Left renal cortex interstitium (tissue), 4 donors: ENCODE measurements at places on chromosomes 16 and 17.
A peak's percentile ranks its signal among the peaks of the same experiment; 100 is the strongest.

- no peak for DNase-seq
Observed at GRCh38 chr17:64689106-64689505, 27.0 kb upstream of the SMURF2 start.

DNA sequence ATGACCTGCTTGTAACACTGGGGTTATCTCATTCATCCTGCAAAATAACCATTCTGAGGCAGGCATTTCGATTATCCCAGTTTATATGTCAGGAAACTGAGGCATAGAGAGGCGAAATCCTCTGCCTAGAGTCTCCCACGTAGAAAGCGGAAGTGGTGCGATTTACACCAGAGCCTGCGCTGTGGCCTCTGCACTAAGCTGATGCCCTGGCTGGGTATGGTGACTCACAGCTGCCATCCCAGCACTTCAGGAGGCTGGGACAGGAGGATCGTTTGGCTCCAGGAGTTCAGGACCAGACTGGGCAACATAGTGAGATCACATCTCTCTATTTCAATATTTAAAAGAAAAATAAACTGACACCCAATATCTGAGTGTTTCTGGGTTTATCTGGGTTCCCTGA lies 59.3 kb upstream of the BCO1 start:
- DNase-seq = no peak

DNA sequence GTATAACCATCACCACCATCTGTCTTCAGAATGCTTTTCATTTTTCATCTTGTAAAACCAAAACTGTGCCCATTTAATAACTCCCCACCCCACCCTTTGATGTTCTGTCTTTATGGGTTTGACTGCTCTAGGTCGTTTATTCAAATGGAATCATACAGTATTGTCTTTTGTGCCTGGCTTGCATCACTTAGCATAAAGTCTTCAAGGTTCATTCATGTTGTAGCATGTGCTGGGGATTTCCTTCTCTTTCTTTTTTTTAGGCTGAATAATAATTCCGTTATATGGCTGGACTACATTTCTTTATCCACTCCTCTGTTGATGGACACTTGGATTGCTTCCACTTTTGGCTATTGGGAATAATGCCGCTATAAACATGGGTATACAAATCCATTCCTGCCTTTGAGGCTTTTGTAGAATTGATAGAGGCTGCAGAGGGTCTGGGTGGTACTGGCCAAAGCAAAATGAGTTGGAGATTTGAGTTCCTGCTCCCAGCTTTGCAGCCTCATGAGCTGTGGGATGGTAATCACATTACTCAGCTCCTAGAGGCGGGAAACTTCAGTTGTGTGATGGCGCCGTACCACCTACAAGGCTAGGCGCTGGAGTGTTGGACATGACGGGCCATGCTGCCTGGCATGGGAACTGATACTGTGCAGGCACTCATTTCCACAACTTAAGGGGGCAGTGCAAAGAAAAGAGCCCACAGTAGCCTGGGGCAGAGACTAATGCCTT lies 64.8 kb downstream of the CLEC16A start:
- DNase-seq = no peak

- DNase-seq = no peak
Observed at GRCh38 chr17:774313-774584, 7.8 kb downstream of the GLOD4 start.

DNA sequence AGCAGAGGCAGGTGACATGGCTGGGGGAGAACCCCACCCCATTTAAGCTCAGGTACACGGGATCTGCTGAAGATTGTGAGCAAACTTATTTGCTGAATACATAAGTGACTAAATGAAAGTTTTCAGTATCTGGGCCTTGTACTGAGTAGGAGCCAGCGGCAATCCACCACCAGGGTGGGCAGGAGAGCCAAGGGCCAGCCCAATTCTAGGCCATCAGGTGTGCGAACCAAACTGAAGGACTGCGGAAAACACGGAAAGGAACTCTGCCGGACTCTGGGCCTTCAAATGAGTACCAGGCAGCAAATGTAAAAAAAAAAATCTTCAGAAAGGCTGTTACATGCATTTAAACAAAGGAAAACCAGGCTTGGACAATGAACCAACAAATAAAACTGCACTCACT lies 19.7 kb downstream of the ARHGAP17 start:
- DNase-seq = no peak

DNA sequence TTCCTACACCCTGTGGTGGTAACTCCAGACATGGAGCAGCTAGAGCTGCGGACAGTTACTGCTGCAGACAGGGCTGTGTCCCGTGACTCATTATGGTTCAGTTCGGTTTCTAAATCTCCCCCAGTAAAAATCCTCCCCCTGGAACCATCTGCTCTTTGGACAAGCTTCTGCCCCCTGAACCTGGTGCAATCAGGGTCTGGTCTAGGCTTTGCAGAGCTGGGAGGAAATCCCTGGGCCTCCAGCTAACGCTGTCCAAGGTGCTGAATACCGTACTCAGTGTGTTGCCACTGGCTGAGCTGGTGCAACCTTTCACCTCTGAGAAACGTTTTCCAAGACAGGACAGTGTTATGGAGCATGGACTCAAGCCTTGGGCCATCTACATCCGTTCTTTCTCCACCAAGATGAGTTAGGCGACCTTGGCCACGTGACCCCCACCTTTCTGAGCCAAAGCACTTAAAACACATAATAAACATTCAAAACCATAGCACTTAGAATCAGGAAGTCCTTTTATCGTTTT lies 142.0 kb downstream of the CPPED1 start:
- peak; percentile 83 for DNase-seq

DNA sequence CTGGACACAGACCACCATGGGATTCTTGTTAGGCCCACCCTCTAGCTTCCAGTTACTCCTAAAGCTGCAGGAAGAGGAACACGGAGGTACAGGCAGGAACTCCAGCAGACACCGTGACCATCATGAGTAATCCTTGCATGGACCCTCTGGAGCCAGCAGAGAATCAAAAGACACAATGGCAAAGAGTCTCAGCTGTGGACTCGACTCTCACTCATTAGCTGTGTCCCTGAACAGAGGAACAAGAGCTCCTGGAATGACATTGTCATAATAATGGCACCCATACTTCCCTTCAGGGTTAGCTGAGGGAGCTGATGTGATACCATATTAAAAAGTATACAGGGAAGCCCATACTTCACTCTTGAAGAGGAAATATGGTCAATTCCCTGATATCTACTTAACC lies 176.3 kb upstream of the ASIC2 start:
- DNase-seq = no peak

- no peak for DNase-seq
Observed at GRCh38 chr17:64200080-64201032, 62.7 kb downstream of the TEX2 start.

DNA sequence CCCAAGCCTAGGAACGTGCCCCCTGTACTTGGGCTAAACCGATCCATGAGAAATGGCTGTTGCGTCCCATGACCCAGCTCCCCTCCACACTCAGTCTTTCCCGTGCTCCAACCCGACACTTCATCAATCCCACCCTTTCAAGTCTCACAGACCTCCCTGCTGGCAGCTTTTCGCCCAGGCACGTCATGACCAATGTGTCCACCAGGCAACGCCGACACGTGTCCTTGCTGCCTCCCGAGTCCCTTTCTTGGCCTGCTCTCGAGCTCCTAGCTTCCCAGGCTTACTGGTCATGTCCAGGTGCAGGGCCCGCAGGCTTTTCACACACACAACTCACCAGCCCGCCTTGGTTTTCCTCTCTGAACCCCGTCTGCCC lies 12.2 kb downstream of the MNT start:
- DNase-seq = no peak

GRCh38 chr17:65219124-65219523 lies 82.0 kb downstream of the RGS9 start:
- no peak for DNase-seq

DNA sequence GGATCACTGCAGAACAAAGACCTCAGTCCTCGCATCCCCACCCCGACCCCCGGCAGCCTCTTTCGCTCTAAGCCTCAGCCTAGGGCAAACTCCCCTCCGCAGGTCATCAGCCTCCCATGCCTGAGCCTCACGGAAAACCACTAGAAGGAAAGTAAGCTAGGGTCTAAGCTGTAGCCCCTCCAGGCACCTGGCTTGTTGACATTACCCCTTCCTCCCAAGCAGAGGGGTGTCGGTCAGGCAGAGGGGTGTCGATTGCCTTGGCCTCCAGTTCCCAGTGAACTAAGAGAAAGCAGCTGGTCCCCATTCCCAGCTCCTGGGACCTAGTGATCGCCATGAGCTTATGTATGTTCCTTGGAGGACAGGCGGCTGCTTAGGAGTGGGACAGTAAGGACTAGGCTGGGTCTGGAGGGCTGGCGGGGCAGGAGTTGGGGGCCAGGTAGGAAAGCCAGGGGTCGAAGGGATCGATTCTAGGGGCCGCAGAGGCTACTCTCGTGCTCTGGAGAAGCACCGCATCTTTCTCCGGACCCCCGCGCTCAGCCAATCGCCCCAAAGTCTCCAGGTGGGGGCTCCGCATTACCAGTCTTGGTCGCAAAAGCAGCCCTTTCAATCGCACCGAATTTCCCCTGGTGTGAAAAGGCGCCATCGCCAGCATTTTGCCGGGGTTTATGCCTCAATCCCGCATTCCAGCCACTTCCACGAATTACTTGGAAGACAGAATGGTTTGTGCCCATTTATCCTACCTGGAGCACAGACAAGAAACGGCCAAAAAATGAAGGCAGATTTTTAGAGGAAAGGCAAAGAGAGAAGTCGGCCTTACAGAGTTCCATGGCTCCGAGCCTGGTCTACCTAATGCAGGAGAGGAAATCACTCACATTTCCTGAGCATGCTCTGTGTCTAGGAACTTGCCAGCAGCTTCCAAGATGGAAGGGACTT lies 21.3 kb upstream of the HOXB13 start:
- DNase-seq = no peak

GRCh38 chr17:11140501-11140900 lies 100.5 kb upstream of the SHISA6 start:
- DNase-seq = no peak

- DNase-seq = no peak
Observed at GRCh38 chr17:17883801-17884200, 47.0 kb upstream of the SREBF1 start.

DNA sequence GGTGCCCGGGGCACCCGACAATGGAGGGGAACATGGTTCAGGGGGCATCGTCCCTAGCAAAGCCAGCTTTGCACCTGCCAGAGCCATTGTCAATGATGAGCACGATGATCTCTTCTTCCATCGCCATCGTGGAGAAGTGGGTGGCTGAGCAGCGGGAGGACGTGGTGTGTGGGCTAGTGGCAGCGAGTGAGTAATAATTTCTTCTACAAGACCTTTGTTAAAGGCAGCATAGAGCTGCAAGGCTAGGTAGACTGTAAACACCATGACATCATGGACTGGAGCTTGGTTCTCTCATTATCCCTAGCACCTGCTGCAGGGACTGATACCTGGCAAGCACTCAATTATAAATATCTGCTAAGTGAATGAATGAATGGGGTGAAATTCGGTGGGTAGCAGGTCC lies 6.7 kb upstream of the HEATR3 start:
- no peak for DNase-seq

DNA sequence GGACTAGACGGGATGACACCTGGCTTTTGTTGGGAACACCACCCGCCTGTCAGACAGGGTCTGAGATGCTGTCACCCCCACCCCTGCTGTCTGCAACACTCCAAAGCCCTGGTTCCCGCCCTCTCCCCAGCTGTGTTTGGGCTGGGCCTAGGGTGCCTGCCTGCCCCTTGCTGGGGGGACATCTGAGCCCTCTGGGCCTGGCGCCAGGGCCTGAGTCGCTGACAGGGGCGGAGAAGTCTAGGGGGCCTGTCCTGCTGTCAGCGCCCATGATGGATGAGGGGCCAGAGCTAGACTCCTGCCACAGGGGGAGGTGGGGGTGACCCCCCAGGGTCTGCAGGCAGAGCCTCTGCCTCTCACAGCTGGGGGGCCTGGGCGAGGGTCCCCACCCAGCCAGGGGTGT lies 7.6 kb upstream of the PKMYT1 start:
- no peak for DNase-seq

GRCh38 chr17:80277751-80278671 lies 17.4 kb downstream of the RNF213 start:
- DNase-seq = no peak

DNA sequence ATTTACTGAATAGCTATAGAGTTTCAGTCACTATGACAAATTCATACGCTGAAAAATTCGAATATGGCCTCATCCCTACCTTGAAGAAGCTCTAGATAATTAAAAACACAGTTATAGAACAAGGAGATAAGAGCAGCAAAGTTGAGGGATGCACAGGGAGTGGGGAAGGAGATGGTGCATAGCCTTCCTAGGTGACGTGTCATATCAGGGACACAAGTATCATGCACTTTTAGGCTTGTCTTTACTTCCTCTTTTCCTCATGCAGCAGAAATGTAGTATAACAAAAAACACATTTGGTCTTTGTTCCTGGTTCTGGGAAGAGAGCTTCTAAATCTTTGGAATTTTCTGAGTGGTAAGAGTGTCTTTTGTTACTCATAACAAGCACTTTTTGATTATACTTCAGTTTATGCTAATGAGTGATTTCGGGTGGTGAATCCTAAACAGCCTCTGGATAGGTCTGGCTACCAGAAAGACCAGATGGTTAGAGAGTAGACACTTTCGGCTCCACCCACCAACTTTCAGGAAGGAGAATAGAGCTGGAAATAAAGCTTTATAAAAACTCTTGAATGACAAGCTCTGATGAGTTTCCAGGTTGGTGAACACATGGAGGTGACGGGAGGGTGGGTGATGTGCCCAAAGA lies 341.4 kb downstream of the UTP18 start:
- DNase-seq = no peak

GRCh38 chr16:53052519-53053501 lies at the start of gene CHD9NB:
Gene CHD9NB (minus strand): TSS chr16:53052897. CDS start chr16:53044158, 8,739 bp downstream.
- DNase-seq = no peak

DNA sequence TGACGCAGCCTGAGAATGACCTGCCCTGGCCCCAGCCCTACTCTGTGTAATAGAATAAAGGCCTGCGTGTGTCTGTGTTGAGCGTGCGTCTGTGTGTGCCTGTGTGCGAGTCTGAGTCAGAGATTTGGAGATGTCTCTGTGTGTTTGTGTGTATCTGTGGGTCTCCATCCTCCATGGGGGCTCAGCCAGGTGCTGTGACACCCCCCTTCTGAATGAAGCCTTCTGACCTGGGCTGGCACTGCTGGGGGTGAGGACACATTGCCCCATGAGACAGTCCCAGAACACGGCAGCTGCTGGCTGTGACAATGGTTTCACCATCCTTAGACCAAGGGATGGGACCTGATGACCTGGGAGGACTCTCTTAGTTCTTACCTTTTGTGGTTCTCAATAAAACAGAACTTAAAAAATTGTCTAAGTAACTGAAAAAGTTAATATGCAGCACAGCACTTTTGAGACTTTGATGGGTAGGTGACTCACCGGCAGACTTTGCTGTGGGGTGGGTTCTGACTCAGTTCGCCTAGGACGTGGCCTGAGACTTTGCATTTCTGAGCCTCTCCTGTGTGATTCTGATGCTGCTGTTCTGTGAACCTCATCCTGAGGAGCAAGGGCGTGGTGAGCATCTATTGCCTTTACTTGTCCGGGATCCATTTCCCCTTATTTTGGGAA lies 5.7 kb downstream of the LAT start:
- no peak for DNase-seq

GRCh38 chr17:72121164-72122009 lies 567 bp downstream of the SOX9 start:
- DNase-seq = no peak

- DNase-seq = no peak
Observed at GRCh38 chr16:14628806-14629611, 1.1 kb downstream of the PARN start.
